SK-MEL-5 (cell line): ENCODE measurements at places on chromosomes 5 and 9.

DNA sequence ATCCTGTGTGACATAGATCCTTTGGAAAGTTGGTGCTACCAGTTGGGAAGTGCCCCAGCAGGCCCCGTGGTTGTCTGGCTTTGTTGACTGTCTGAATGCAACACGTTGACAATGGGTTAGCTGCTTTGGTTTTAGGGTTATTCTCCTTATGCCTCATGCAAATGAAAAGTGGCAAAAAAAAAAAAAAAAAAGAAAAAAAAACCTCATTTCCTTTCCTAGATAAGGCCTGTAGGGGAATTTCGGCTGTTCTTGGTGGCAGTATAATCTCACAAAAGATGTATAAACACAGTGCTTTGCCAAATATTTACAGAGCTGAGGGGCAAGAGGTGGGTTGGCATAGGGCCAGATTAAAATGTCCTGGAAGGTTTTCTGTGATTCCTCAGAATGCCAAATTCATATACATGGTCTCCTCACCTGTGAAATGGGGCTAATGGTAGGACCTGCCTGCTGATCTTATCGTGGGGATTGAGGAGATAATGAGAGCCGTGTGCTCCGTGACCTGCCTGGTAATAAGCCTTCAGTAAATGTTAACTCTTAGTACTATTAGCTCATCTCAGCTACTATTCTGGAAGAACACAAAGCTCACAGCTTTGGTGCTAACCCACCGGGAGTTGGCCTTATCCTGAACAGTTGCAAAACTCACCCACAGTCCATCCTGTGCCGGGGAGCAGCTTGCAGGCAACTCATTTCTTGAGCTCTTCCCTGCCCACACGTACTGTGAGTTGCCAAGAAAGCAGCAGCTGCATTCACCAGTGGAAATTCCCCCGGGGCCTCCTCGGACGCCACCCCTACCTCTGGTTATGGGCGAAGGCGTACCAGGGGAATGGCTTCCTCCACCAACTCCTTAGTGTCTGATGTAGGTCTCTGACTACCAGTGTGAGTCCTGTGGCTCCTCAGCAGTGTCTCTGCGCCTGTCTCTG is 220.3 kb downstream of the NR3C1 start:
- DNase-seq: no peak

DNA sequence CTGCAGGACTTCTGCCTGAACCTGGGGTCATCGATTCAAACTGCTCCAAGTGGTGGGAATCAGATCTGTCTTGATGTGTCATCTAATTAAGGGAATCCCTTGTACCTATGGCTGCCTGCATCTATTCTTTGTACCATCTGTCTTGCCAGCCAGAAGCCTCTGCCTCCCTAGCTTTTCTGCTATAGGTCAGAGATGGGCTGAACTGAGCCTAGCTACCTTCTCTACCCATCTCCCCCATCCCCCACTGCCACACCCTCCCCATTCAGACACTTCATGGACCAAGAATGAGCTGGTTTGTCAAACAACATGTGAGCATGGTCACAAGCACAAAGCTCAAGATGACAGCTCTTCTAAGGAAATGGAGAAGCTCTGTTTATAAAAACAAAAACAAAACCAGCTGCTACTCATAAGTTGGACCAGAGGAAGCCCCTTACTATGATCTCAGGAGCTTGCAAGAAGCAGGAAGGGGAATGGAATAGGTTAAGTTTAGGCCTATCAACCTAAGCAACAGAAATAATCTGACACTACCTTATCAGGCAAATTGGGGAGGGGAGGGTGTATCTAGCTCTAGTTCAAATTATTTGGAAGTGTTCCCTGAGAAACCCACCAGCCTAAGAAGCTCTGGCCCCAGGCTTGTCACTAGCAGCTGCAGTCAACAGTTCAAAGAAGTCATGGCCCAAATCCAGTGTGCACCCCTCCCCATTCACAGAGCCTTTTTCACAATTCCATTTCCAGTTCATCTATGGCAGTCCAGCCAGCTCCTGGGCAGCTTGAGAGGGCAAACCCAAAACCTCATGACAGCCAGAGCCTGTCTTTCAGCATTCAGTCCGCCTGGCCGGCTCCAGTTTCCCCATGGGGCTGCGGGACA is 29.9 kb downstream of the SKP1 start:
- DNase-seq: peak; percentile 28

DNA sequence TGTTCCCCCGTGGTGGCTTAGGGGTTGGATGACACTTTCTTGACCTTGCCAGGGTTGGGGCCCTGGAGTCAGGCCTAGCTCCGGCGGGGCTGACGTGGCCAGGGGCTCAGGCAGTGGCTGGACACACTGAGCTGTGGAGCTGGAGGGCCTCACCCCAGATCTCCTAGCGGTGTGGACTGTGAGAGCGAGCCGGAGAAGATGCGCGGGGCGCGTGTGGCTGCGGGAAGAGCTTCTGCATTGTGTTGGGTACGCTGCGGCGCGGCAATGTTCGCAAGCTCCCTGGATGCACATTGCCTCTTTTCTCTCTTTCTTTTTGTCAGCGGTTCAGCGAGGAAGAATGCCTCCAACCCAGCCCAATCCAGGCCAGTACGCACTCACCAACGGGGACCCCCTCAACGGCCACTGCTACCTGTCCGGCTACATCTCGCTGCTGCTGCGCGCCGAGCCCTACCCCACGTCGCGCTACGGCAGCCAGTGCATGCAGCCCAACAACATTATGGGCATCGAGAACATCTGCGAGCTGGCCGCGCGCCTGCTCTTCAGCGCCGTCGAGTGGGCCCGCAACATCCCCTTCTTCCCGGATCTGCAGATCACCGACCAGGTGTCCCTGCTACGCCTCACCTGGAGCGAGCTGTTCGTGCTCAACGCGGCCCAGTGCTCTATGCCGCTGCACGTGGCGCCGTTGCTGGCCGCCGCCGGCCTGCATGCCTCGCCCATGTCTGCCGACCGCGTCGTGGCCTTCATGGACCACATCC is 4.8 kb downstream of the NR2F1 start:
- DNase-seq: no peak

DNA sequence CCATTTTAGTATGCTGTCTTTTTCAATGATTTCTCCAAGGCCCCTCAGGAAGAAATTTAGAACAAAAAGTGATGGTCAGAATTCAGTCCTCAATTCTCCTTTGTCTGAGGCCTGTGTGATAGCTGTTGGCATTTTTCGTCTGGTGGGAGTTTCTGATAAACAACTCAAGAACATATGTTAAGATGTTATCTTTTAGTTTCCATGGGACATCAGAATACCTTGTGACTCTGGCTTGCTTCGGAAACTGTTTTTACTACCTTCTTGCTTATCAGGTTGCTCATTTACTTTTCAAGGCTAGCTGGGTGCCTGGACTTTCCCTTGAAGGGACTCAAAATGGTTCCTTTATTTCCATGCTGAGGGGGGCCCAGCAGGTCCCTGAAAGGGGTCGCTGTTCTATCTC is 97.2 kb downstream of the INVS start:
- DNase-seq: no peak

- no peak for DNase-seq
Observed at GRCh38 chr9:6930827-6931226, 173.1 kb downstream of the KDM4C start.

DNA sequence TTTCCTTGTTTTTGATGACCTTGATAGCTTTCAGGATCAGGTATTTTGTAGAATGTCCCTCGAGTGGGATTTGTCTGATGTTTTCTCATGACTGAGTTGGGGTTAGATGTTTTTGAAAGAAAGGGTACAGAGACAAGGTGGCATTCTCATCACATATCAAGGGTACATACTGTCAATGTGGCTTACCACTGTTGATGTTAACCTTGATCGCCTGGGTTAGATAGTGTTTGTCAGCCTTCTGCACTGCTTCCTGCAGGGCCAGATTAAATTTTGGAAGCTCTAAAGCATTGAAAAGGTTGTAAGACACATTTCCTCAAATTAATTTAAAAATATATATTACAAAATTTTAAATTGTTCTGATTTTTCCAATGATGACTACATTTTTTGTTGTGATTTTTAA is 287.4 kb upstream of the ACTBL2 start:
- DNase-seq: no peak

GRCh38 chr9:13360188-13360587 is 80.7 kb upstream of the MPDZ start:
- no peak for DNase-seq

DNA sequence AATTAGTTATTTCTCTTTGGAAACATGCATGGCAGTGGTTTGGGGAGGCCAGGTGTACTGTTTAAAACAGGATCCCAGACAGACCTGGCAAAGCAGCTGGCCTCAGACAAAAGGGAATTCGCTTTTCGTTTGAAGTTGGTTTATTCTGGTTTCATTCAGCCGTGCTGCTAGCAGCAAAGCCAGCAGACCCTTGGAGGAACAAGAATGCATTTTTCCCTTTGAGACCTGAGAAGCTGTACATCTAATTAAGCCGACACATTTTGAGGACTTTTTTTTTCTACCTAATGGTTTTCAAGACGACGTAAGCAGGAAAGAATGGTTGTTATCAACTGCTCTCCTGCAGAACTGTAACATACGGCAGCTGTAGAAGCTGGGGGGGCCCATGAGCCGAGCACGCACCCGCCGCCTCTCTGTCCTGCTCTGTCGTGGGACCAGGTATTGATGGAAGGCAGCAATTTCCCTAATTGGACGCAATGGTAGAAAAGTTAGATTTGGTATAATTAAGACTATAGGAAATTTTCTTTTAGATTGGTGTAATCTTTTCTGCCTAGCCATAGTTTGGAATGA is 13.6 kb downstream of the PLEKHG4B start:
- no peak for DNase-seq

DNA sequence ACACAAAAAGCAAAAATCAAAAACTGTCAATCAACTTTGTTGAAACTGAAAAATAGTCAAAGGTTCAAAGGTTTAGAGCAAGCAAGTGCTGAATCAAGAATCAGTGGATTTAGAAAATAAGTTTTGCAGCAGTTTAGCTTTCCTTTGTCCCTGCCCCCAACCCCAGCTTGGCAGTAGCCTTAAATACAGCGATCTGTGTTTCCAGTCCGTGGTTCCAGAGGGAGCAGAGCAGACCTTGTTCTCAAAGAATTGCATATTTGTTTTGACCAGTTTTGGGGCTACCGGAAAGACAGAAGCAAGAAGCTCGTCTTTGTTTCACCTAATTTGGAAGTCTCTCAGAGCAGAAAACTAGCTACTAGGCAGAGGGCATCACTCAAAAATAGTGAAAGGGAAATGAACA is 57.2 kb upstream of the PRDM9 start:
- DNase-seq: peak; percentile 73

GRCh38 chr9:98923451-98924123 is 20.1 kb upstream of the COL15A1 start:
- no peak for DNase-seq
